ENCODE measurements at places on chromosomes 16 and 17.
A peak's percentile ranks its signal among the peaks of the same experiment; 100 is the strongest.

- no peak for DNase-seq
These were observed 32.0 kb upstream of the AQP8 start for GRCh38 chr16:25184771-25185170.

- no peak for DNase-seq
These were observed 27.2 kb upstream of the STAC2 start for GRCh38 chr17:39252788-39253460.

- peak; percentile 30 for DNase-seq
These were observed 201.0 kb upstream of the NLRP1 start for GRCh38 chr17:5785338-5785737.

DNA sequence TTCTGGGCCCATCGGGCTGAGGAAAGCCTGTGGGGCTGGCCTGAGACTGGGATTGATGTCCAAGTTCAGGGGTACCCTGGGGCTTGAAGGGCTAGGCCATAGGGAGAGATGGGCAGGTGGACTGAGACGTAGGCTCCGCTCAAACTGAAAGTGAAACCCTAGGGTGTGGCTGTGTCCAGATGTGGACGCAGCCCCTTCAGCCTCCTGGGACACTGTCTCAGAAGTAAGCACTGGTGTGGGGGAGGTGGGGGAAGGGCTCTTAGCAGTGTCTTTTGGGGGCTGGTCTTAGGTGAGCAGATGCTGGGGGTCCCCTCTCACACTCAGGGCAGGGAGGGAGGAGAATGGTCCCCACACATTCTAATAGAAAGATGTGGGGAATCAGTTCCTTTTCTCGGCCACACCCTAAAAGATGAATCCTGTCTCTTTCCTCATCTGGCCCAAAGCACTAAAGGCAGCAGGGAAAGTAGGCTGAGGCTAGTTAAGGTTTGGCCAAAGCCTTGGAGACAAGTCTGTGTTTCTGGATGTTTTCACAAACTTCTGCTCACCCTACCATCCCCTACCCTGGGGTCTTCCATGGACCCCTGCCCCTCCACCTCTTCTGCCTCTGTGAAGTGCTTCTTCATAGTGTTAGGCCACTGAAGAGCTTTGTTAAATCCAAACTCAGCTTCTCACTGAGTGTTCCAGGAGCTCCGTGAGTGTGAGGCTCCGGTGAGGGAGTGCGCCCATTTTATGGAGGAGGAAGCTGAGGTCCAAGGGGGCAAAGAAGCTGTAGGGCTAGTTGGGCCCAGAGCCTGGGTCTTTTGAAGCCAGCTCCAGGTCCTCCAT is 5.6 kb downstream of the FMNL1 start:
- peak; percentile 39 for DNase-seq

DNA sequence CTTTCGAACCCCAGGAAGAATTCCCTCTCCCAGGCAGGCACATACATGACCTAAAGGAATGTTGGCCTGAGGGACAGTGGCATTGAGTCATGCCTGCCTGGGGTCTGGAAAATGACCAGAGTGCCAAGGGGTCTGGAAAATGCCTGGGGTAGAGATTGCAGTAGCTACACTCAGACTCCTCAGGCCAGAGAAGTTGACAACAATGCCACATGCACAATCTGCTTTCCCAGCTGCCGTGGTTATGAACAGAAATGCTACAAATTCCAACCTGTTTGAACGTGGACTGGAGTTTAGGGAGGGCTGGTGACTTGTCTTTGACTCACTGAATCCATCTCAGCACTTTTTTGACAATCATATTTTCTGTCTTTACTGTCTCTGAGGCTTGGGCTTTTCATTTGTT is 250.0 kb downstream of the ABCC12 start:
- DNase-seq = peak; percentile 19

GRCh38 chr16:79253100-79253631 is 347.4 kb downstream of the MAF start:
- no peak for DNase-seq

- no peak for DNase-seq
These were observed 22.1 kb upstream of the PVALEF start for GRCh38 chr17:81143200-81143527.

- DNase-seq = no peak
These were observed 127.8 kb downstream of the CPPED1 start for GRCh38 chr16:12675852-12676251.

- DNase-seq = no peak
These were observed 19.0 kb upstream of the SMG8 start for GRCh38 chr17:59190806-59191205.

- no peak for DNase-seq
These were observed 62.9 kb downstream of the MAP2K6 start for GRCh38 chr17:69477204-69477902.

Data from MCF 10A (cell line).